NCI-H2171 (cell line): ENCODE measurements at places on chromosomes 16 and 17.

DNA sequence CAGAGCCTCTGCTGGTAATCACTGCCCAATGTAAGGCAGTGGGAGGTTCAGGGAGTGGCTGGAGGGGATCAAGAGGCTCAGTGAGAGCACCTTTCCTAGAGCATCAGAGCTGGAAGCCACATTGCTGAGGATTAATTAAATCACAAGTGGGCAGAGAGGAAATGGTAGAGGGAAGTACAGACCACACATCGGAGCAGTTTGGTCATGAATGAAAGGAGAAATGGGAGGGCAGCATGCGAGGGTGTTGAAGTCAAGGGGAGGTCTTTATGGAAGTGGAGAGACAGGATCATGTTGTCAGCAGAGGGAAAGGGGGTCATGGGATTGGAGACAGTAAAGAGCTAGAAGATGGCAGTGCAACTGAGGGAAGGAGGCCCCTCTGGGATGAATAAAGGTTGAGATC is 2.3 kb downstream of the CCL17 start:
- no peak for DNase-seq

DNA sequence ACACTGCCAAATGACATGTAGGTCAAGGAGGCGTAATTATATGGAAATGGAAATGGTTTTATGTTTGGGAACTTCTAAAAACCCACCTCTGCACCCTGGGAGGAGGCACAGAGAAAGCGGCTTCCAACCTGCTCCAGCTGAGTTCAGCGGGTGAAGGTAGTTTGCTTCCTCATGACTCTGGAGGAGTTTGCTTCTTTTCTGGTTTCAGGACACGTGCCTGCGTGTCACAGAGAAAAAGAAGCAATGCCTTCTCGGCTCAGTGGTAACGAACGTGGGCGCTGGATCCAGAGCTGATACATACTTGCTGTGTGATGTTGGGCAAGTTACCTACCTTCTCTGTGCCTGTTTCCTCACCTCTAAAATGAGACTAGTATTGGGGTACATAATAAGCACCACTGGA is 22.1 kb downstream of the GPR139 start:
- DNase-seq, result no peak

DNA sequence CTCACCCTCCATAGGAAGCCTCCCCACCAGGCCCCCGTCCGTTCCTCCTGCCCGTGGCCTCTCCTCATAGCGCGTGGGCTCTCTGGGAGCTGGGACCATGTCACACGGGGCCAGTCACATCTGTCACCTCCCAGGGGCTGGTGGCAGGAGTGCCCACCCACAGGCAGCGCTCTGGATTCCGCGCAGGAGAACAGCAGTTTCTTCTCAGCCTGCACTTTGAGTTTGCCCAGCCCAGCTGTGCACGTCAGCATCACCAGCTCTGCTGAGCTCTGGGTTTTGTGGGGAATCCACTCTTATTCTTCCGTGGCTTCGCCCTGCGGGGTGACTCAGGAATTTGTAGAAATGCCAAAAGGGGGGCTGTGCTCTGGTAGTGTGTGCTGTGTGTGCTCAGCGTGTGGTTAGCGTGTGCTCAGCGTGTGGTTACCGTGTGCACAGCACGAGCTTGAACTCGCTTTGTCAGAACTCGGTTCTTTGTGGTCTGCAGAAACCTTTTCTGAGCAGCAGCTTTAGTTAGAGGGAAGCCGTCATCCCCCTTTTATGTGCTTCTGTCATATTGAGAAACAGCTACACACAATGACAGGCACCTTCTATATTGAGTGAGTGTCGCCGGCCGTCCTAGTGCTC is 3.2 kb downstream of the ACSF3 start:
- DNase-seq, result no peak

DNA sequence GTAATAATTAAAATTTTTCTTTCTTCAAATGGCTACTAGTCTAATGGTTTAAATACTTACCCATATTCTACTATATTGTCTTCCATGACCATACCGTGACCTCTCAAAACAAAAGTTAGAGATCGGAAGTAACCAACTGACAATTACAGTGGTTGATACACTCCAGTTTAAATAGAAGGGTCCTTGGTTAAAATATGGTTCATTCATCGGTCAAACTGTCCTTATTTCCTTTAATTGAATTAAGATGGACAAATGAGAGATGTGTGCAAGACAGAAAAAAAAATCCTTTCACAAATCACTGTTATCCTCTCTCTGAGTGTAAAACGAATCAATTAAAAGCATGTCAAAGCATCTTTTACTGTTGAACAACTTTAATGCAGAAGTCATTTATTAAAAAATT is 214.3 kb upstream of the TBX2 start:
- DNase-seq, result no peak

DNA sequence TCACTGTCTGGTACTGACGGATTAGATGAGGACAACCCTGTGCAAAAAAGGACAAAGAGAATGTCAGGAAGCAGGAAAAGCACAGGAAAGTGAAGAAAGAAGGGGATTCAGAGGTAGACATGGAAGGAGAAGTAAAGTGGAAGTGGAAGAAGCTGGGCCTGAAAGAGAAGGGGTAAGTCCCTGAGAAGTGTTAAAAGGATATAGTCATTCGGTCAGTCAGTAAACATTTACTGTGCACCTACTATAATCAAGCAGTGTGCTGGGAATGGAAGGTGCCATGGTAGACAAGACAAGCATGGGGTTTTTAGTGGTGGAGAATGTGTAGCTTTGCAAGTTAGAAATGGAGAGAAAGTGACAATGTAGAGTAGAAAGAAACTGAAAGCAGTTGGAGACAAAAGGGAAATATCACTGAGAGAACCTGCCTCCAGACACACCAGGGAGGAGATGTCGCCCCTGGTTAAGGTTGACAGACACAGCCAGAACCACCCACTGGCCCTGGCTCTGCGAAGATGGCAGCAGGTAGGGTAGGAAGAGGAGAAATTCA is 4.4 kb upstream of the SP2 start:
- no peak for DNase-seq

DNA sequence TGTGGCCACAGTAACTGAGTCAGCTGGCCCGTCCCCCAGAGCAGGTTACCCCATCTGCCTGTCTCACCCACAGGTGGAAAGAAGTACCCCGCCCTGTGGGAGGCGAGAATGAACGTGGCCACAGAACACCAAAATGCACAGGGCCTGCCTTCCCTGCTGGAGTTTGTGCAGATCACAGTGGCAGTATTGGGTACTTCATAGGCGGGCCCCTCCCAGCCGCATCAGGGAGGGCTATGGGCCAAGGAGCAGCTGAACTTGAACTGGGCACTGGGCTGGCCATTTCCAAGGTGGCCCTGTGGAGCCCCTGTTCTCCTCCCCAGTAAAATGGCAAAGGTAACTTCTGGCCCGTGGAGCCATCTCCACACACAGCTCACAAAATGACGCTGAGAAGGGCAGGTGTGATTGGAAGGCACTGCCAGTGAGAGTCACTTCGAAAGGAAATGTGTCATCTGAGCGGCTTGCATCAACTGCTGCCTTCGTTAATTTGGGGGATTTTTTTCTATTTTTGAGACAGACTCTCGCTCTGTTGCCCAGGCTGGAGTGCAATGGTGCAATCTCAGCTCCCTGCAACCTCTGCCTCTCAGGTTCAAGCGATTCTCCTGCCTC is 162.9 kb downstream of the ENGASE start:
- DNase-seq, result no peak

- no peak for DNase-seq
These were observed 51.7 kb upstream of the RPL38 start for GRCh38 chr17:74151551-74152315.

DNA sequence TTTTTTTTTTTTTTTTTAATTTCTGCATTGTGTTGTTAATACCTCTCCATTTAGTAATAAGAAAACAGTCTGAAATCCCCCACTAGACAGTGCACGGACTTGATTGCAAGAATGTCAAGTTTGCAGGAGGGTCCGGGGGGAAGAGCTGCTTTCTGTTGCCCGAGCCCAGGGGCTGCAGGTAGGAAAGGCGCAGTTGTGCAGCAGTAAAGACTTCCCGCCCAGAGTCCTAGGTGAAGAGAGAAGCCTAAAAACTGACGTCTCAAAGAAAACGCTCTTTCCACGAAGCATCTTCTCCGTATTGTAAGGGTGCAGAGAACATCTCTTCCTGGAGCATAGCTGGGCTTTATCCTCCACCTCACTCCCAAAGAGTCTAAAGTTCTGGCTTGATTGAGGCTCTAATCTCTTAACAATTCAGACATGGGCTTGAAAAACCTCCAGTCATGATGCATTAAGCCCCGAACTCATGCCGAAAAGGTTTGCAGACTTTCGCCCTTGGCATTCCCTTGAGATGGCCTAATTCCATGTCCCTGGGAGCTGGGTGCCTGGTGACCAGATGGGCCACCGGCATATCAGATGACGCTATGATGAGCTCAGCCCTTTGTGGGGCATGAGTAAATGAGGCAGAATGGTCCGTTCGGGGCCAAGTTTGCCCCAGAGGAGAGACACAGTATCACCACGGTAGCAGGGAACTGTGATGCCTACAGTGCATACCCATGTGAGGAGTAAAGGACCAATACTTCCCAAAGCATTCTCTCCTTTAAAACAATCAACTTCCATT is 436.2 kb upstream of the ZFHX3 start:
- DNase-seq, result no peak

DNA sequence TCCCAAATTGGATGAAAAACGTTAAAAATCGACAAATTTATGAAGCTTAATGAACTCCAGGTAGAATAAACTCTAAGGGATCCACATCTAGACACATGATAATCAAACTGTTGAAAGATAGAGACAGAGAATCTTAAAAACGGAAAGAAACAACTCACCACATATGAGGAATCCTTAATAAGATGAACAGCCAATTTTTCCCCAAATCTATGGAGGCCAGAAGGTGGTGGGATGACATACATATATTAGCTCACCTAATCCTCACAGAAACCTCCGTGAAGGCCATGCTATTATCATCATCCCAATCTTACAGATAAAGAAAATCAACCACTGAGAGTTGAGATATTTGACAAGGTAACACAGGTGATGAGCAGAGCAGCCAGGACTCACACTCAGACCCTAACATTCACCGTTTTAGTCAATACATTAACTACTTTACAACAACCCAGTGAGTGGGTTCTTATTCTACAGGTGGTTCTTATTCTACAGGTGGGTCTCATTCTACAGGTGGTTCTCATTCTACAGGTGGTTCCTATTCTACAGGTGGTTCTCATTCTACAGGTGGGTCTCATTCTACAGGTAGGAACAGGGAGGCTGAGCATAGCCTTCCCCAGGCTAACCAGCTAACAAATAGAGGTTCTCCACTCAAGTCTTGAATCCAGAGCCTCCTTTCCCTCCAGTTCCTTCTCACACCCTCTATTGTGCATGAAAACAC is 4.8 kb downstream of the CACNG1 start:
- DNase-seq, result no peak

DNA sequence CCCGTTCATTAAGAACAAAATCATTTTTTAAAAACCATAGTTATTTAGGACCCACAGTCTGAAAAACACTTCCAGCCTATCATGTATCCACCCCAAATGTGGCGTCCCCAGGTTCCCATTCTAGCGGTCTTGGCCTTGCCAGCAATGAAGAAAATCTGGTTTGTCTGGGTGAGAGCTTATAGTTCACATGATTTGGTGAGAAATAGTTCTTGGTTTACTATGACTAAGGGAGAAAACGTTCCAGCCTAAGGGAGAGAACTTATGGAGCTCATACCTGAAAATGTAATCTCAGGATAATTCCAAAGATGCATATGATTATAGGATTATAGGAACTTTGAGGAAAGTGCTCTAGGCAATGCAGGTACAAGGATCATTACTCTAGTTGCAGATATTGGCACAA is 4.8 kb downstream of the MARVELD3 start:
- no peak for DNase-seq

DNA sequence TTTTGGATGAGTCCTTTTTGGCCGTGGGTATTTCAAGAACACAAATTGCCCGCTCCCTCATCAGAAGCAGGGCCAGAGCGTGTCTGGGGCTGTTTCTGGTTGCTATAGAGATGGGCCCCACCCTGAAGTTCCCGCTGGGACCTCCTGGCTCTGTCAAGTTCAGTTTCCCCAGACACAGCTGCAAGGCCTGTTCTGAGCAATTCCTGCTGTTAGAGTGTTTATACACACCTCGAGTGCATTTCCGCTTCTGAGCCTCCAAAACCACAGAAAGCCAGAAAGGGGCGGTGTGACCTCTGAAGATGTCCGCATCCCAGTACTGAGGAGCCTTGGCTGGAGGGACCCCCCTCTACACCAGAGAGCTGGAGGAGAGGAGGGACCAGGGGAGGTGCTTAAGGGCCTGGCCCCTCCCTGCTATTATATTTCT is 9.3 kb upstream of the WBP2 start:
- peak; percentile 48 for DNase-seq

DNA sequence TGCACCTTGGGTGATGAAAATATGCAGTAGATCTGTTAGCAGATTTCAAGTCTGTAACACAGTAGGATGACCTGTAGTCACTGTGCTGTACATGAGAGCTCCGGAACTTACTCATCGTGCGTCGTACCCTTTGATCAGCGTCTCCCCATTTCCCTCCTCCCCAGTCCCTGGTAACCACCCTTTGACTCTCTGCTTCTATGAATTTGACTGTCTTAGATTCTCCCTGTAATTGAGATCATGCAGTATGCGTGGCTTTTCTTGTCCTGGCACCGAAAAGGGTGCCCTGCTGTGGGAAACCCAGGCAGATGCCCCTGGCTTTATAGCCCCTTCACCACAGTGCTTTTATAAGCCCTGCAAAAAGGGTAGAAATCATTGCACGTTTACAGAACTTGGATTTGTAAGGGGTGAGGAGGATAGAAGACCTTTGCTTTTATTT is 20.5 kb downstream of the CLEC16A start:
- DNase-seq, result no peak

DNA sequence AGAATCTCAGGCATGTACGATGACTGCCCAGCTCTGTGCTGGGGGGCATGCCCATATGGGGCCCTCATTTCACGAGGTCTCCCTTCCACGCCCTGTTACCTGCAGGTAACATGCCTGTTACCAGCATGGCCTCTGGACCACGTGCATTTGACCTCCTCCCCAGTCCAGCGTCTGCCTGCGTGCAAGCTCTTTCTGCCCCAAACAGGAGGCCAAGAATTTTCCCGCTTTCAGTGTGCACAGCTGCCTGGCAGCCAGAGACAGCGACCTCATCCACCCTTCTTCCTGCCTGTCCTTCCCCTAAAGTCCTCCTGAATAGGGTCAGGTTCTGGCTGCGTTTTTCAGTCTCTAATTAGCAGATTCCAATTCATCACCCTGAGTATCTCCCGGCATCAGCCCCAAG is 306.5 kb upstream of the ZFHX3 start:
- DNase-seq, result no peak

DNA sequence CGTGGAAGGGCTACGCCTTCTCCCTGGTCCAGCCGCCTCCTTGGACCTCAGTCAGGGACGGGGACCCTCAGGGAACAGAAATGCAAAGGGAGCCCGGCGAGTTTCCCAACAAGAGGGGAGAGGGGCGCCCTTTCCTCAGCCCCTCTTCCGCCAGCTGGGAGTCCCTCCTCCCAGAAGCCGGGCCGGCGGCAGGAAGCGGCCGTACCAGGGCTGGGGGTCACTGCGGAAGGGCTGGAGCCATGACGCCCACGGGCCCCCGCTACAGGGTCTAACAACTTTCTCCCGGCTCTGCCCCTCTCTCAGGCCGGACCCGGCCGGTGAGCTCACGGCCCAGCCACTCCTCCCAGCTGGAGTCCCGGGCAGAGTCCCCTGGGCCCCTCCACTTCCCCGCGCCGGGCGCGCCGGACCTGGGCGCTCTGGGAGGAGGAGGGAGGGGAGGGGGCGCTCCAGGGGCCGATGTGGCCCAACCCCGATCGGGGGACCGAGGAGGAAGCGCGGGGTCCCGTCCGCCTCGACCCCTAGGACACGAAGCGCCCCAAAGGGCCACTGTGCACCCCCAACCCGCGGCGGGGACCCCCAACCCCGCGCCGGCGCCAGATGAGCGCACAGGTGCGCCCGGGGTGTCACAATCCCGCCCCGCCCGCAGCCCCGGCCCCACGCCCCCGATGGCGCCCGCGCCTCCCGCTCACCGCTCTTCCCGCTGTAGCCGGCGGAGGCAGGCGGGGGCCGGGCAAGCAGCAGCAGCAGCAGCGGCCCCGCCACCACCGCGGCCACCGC is 578 bp downstream of the PGAP6 start:
- no peak for DNase-seq
